NCI-H345 (cell line): ENCODE measurements at places on chromosomes 3 and 15.

- DNase-seq, result no peak
Measured at GRCh38 chr3:125179143-125179883, 33.2 kb downstream of the SLC12A8 start.

DNA sequence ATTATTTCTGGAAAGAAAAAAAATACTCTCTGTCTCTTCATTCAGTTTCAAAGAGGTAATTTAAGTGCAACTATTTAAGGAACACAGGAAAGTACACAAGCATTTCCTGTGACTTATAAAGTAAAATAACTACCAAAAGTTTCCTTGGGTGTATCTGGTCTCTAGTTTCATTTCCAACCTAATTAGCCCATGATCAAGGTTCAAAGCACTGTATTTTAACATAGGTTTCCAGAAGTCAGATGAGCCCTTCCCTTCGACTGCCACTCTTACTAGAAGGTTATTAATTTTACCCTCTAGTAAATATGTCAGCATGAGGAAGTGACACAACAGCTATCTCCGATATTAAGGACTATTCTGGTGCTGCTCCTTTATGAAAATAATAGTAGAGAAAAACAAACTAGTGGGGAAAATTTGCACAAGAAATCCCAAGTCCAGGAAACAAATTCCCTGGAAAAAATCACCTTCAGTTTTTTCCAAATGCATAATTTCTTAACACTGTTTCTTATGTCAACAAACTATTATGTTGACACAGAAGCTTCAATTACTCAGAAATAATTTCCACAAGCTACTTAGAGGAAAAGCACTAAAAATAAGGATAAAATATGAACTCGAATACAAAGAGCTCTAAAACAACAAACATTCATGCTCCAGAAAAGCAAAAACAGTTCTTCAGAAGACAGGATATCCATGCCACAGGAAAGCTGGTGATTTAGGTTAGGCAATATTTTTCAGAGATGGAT lies 35.3 kb downstream of the CCPG1 start:
- no peak for DNase-seq

DNA sequence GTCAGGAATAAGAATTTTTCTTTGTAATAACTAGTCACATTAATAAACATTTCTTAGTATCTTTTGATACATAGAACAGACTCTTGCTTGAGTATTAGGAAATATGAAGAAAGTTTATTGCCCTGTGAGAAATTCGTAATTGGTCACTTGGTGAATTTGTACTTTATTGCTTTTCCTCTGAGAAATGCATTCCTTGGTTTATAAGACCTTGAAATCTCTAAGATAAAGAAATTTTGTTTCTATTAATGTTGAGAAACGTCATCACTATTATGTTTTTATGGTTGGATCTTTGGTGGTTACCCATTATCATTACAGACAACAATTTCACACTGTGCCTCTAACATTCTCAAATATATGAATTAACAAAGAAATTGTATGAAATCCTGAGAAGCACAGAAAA lies 652.0 kb upstream of the NECTIN3 start:
- no peak for DNase-seq

DNA sequence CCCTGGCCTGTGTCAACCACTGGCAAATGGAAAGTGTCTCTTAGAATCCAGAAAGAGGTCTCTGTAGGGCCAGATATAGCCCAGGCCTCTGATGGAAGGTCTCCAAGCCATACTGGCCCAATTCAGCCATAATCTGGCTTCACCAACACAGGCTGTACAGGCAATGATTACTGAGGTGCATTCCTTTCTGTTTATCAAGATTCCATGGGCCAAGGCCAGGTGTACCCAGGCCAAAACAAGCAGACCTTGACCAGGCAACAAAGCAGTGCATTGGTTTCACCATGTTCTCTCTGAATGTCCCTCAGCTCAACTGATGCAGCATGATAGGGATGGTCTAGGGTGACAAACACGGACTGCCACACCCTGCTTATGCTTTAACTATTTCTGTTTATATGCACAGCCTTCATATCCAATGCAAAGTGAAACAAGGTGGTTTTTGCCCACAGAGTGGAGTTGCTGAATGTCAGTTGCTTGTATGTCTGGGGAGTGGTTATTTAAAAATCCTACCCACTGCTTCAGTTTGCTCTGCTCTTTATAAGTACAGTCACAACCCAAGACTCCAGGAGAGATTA lies 25.2 kb downstream of the CCNL1 start:
- no peak for DNase-seq

GRCh38 chr3:34920806-34921205 lies 718.5 kb upstream of the ARPP21 start:
- no peak for DNase-seq

DNA sequence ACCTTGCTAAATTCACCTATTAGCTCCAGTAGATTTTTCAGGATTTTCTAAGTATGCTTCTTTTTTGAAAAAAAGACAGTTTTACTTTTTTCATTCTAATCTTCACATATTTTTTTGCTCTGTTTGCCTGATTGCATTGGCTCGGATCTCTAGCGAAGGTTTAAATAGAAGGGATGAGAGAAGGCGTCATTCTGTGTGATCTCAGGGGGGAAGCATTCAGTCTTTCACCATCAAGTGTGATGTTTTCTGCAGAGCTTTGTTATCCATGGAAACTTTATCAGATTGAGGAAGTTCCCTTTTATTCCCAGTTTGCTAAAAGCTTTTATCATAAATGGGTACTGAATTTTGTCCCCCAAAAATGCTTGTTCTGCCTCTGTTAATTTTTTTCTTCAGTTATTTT lies 120.3 kb downstream of the LRRK1 start:
- no peak for DNase-seq

GRCh38 chr15:25848784-25849156 lies 14.4 kb downstream of the ATP10A start:
- no peak for DNase-seq

DNA sequence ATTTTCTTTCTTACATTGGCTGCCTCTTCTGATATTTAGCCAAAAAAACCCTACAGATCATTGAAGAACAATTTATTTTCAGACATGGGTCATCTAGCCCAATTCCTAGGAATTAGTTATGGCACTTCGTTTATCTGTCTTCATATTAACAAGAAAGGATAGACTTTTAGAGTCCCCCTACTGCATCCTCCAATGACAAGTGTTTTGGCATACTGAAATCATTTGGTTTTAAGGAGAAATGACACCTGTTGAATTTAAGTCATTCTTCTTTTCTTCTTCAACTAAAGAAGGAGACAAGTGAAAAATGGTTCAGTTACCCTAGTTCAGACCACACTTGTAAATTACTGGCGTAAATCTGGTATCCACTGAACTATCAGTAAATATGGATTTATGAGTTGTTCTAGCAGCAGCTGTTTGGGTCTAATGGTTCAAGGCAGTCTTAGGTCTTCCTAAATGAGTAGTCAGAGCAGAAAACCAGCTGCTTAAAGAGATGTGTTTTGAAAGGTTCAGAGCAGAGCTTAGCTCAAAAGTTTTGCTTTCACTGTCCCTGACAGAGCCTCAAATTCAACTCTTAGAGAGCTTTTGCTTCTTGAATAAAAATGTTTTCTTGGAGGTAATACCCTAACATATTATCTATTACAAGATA lies 5.6 kb downstream of the VGLL3 start:
- DNase-seq, result no peak
